ENCODE measurements at places on chromosomes 4 and X.
A peak's percentile ranks its signal among the peaks of the same experiment; 100 is the strongest.

- no peaks in the 10 kb centered on the region for H3K36me3 ChIP-seq
- peak overlapping the region; percentile 3 for H3K4me3 ChIP-seq
- no peaks in the 10 kb centered on the region for H3K27me3 ChIP-seq
- no peak overlapping the region for H3K27ac ChIP-seq
- peaks cover 27% of the 10 kb centered on the region for H3K4me1 ChIP-seq
These were observed 3.6 kb downstream of the MECP2 start for GRCh38 chrX:154093965-154094364.

GRCh38 chr4:141011901-141012315, 121.4 kb downstream of the RNF150 start:
- H3K4me1 ChIP-seq: no peaks in the 10 kb centered on the region
- H3K36me3 ChIP-seq: no peaks in the 10 kb centered on the region
- no peak overlapping the region for H3K4me3 ChIP-seq
- no peak overlapping the region for H3K27ac ChIP-seq

DNA sequence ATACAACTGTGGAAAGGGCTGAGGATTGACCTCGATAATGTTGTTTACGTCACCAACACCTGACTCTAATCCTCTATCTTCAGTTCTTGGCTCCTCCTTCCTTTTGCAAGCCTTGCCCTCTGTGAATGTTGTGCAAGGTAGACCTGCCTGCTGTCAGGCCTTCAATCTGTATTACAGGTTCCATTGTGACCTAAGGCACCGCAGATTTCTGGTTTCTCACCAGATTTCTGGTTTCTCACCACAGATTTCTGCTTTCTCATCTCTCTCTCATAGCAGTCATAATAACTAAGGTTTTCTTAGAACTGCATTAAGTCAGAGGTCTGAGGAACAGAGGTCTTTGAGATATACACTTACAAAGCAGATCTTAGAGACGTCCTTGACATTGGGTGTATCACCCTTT, 51.5 kb upstream of the ETNPPL start:
- no peak for DNase-seq
- H3K27ac ChIP-seq: no peak overlapping the region
- no peaks in the 10 kb centered on the region for H3K36me3 ChIP-seq
- H3K27me3 ChIP-seq: no peaks in the 10 kb centered on the region
- no peak overlapping the region for H3K4me3 ChIP-seq

DNA sequence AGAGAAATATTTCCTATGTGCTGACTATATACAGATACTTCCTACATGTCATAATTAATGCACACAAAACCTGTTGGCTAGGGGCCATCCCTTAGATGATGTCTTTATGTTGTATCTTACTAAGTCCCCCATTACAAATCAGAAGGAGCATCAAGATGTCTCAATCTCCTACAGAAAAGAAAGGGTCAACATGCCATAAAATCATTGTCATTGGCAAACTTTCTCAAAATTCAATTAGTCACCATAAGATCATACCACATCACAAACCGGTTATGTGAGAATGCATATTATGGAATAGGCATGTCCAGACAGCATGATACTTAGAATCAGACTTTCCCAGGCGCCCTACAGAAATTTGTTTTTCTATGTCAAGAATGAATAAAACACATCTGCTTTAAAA, 175.2 kb upstream of the TET2 start:
- H3K27me3 ChIP-seq: no peaks in the 10 kb centered on the region
- H3K27ac ChIP-seq: peak overlapping the region; percentile 77
- H3K36me3 ChIP-seq: no peaks in the 10 kb centered on the region
- no peak overlapping the region for H3K4me3 ChIP-seq
- H3K4me1 ChIP-seq: peaks cover 29% of the 10 kb centered on the region
- DNase-seq: no peak

- no peak overlapping the region for H3K27ac ChIP-seq
- DNase-seq: no peak
- no peaks in the 10 kb centered on the region for H3K27me3 ChIP-seq
- H3K36me3 ChIP-seq: no peaks in the 10 kb centered on the region
These were observed 24.7 kb upstream of the PRPS1 start for GRCh38 chrX:107603429-107604159.

- peaks cover 20% of the 10 kb centered on the region for H3K4me1 ChIP-seq
- H3K27me3 ChIP-seq: no peaks in the 10 kb centered on the region
- H3K4me3 ChIP-seq: no peak overlapping the region
- DNase-seq: no peak
These were observed 6.6 kb downstream of the ABCD1 start for GRCh38 chrX:153731117-153731844.

DNA sequence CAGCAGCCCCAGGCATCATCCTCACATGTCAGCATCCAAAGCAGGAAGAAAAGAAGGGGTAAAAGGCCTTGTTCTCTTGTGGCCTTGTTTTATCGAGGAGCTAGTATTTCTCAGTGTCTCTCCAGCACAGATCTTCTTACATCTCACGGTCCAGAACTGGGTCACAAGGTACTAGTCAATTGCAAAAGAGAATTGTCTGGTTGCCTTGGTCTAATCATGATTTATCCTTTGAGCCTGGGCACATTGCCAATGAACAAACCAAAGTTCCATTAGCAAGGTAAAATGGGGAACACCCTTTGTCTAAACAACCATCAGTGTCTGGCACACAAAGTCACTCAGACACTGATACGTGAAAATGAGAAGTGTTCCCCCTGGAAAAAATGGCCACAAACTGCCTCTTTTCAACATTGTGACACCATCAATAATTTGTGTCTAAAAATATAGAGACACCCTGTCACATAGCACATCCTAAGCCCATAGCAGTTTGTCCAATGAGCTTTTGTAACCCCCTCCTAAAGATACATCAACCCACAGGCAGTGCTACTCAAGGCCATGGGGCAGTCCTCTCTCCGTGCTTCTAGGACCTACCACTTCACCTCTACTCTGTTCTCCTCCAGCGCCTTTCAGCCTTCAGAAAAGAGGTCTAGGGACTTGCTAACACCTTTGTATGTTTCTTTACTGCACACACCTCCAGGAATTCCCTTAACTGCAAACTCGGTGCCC, 534.4 kb downstream of the MID1IP1 start:
- H3K27ac ChIP-seq: peak overlapping the region; percentile 64
- no peak for DNase-seq

GRCh38 chr4:107665001-107665400, 55.0 kb downstream of the PAPSS1 start:
- no peak overlapping the region for H3K4me3 ChIP-seq
- no peak overlapping the region for H3K27ac ChIP-seq
- no peak for DNase-seq
- peaks cover 6% of the 10 kb centered on the region for H3K4me1 ChIP-seq
- no peaks in the 10 kb centered on the region for H3K27me3 ChIP-seq

- H3K4me1 ChIP-seq: no peaks in the 10 kb centered on the region
- no peaks in the 10 kb centered on the region for H3K36me3 ChIP-seq
- H3K27me3 ChIP-seq: no peaks in the 10 kb centered on the region
- H3K27ac ChIP-seq: no peak overlapping the region
- H3K4me3 ChIP-seq: no peak overlapping the region
These were observed 31.8 kb upstream of the MTM1 start for GRCh38 chrX:150536455-150537116.

- H3K4me3 ChIP-seq: no peak overlapping the region
- H3K36me3 ChIP-seq: no peaks in the 10 kb centered on the region
- DNase-seq: no peak
- H3K4me1 ChIP-seq: no peaks in the 10 kb centered on the region
- peaks cover 5% of the 10 kb centered on the region for H3K27me3 ChIP-seq
- H3K27ac ChIP-seq: no peak overlapping the region
These were observed 122.2 kb downstream of the ZNF518B start for GRCh38 chr4:10335050-10335449.

DNA sequence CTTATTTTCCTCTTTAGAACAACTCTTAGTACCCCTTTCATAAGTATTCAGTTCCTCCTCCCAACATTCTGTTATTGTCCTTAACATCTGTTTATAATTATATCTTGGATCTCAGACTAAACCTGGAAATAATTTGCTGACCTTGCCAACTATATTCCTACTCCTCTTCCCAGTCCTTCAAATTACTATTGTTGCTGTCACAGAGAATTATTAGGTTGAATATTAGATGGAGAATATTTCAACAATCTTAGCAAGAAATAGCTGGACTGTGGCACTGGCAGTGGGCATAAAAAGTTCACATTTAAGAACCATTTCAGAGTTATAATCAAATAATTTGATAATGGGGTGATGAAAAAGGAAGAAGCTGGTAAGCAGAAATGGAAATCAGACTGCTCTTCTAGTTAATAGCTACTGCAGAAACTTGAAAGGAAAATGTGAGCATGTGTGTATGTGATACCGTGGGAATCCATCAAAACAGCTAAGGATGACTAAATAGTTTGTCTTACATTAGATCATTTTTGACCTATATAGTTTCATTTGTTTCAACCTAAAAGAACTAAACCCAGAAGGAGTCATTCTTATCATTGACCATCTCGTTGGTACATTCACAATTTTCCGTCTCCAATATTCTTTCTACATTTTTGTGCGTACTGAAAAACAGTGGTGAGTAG, 43.3 kb upstream of the PRDM8 start:
- H3K27me3 ChIP-seq: no peaks in the 10 kb centered on the region
- DNase-seq: no peak
- no peak overlapping the region for H3K4me3 ChIP-seq
- no peaks in the 10 kb centered on the region for H3K36me3 ChIP-seq
- H3K27ac ChIP-seq: no peak overlapping the region

DNA sequence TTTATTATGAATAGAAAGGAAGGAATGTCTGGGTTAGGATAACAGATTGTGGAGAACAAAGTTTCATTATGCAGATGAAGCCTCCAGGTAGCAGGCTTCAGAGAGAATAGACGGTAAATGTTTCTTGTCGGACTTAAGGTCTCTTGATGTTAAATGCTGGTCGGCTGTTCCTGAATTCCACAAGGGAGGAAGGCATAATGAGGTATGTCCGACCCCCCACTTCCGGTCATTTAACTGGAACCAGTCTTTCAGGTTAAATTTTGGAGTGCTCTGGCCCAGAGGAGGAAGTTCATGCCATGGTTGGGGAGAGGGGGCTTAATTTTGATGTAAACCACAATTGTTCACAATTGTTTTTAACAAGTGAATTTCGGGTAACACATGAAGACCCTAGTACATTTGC, 158.1 kb upstream of the VCX3A start:
- no peak for DNase-seq
- H3K27ac ChIP-seq: no peak overlapping the region
- no peak overlapping the region for H3K4me3 ChIP-seq
- no peaks in the 10 kb centered on the region for H3K4me1 ChIP-seq

DNA sequence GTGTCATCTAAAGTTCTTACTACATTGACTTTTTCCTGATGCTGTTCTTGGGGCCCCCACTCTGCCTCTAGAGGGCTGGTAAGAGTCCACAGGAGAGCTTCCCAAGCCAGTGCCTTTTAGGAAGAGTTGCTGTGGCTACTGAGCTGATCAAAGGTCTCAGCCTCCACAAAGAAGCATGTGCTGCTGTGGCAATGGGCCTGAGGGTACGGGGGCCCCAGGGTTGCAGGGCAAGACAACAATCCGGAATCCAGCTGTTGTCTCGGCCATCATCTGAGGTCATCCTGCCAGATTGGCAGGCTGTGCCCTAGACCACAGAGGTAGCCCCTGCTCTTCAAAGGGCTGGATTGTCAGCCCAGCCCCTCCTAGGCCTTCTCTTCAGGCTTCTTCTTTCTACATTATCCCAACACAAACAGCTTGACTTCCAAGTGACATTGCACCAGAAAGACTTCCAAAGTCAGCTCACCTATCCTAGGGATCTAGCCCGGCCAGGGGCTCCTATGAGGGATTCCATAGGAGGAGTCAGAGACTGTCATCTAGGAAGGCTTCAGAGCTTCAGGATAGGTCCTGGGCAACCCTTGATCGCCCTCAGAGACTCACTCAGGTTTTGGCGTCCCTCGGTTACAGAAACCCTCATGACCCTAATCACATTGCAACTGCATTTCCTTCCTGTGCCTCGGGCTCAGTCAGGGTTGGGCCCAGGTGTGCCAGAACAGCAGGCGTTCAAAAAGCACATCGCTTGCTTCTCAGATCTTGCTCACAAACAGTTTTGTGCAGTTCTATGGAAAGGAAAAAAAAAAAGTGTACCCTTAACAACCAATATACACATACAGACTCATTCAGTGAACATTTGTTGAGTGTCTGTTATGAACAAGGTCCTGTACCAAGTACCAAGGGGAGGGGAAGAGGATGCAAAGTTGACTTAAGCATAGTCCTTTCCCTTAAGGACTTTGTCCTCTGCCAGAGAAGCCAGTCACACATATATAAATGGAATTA, 27.8 kb downstream of the SLC25A5 start:
- H3K27me3 ChIP-seq: no peaks in the 10 kb centered on the region
- H3K36me3 ChIP-seq: no peaks in the 10 kb centered on the region
- DNase-seq: peak; percentile 18

- no peaks in the 10 kb centered on the region for H3K36me3 ChIP-seq
- no peak overlapping the region for H3K4me3 ChIP-seq
- peaks cover 97% of the 10 kb centered on the region for H3K27me3 ChIP-seq
- DNase-seq: no peak
- no peak overlapping the region for H3K27ac ChIP-seq
- peaks cover 11% of the 10 kb centered on the region for H3K4me1 ChIP-seq
These were observed 40.0 kb upstream of the ADRA2C start for GRCh38 chr4:3725936-3726870.

GRCh38 chrX:99142745-99143144, 1267.3 kb downstream of the PCDH19 start:
- H3K4me3 ChIP-seq: no peak overlapping the region
- no peaks in the 10 kb centered on the region for H3K27me3 ChIP-seq
- no peak overlapping the region for H3K27ac ChIP-seq
- DNase-seq: no peak
- no peaks in the 10 kb centered on the region for H3K4me1 ChIP-seq
- H3K36me3 ChIP-seq: no peaks in the 10 kb centered on the region

- no peak overlapping the region for H3K4me3 ChIP-seq
- H3K4me1 ChIP-seq: no peaks in the 10 kb centered on the region
- no peak for DNase-seq
- no peaks in the 10 kb centered on the region for H3K27me3 ChIP-seq
These were observed 49.9 kb downstream of the IL15 start for GRCh38 chr4:141686146-141686775.

DNA sequence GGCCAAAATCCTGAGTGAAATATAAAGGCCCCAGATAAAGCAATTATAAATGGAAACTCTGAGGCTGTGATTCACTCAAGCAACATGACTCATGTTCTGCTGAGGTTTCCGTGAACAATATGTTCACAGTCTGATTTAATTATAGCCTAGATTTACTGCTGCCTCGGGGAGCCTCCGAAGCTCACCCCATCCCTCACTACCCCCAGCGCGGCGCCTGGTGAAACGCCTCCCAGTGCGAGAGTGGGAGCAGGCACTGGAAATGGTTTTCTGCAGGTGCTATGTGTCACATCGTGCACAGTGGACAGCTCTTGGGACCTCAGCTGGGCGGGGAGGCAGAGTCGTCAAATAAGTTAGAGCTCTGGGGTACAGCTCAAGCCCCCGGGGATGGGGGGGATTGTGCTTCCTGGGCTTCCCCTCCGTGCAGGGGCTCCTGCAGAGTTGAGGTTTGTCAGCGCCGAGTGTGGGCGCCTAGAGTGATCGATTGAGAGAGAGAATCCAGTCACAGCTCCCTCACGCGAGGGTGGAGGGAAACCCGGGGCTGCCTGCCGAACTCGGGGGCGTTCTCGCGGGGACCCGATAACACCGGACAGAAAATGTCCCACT, 110.6 kb downstream of the PHKA2 start:
- DNase-seq: no peak
- H3K27ac ChIP-seq: no peak overlapping the region
- peak overlapping the region; percentile 18 for H3K4me3 ChIP-seq
- H3K27me3 ChIP-seq: no peaks in the 10 kb centered on the region
- no peaks in the 10 kb centered on the region for H3K36me3 ChIP-seq
- peaks cover 17% of the 10 kb centered on the region for H3K4me1 ChIP-seq

Measured in suprapubic skin (tissue), 4 donors.